ENCODE measurements at places on chromosomes 2 and 18.

DNA sequence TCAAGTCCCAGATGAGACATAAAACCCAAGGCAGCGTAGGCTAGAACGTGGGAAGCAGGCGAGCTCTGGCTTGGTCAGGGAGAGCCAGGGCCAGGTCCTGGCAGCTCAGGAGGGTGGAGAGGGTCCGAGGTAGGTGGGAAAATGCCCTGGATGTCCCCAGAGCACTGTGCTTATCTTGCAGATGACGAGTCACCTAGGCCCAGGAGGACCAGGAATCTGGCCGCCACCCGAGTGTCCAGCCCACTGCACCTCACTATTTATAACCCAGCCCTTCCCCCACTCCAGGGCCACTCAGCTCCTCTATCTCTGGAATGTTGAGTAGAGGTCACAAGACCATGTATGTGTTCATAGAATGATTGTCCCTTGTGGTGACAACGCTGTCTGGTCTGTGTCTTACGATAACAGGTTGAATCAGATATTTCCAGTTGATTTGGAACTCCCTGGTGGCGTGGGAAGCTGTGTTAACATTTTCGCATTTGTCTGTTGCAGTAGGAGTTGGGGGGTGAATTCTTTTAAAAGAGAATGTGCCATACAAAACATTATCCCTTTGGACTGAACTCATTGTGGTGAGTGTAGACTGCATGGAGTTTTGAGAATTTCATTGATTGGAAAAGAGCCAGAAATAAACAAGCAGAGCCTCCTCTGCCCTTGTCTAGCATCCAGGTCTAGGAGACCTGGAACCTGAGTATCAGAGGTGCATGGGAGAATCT is 47.5 kb downstream of the EMILIN2 start:
- no peak for DNase-seq

DNA sequence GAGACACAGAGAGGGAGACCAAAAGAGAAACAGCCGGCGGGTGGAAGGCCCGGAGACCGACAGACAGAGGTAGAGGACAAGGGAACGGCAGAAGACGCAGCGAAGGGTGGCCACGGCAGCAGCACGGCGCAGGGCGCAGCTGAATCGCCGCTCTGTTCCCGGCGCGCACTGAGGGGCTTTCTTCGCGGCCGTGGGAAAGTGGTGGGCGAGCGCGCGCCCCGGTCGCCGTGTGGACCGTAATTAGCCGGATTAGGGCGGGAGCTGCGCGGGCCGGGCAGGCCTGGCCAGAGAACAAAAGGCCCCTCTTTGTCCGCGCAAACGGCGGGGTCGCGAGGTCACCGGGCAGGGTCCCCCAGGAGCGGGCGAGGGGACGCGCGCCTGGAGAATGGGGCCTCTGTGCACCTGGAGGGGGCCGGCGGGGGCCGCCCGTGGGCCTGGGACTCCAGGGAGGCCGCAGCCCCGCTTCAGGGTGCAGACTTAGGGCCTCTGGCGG is 158.3 kb downstream of the ZFP36L2 start:
- no peak for DNase-seq

DNA sequence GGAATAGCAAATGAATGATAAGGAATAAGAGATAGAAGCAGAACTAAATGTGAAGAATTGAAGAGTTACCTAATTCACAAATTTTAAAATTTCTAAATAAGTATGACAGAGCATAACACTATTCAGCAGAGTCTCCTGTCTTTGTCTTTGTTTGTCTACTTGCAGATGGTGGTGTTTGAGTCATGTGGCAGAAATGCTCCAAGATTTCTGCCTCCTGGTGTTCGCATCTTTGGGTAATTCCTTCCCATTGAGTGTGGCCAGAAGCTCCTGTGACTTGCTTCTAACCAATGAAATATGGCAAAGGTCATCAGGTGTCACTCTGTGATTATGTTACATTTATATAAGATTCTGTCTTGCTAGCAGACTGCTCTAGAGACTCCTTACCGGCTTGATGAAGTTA is 45.6 kb upstream of the GALNT3 start:
- DNase-seq: no peak

DNA sequence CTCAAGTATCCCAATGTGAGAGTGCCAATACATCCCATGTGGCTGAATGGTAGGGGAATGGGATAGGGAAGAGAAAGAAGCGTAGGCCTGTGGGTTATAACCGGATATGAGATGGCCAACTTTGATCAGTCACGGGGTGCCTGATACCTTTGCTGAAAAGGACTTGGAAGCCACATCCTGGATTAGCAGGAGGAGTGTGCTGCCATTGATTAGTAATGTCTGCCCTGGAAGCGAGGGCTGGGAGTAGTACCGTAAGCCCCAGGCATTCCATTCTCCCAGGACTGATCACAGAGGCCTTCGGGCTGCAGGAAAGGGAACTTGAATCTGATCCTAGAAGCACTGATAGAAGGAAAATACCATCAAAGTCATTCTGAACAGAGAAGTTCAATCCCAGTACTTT is 218.5 kb downstream of the TFCP2L1 start:
- DNase-seq: no peak

DNA sequence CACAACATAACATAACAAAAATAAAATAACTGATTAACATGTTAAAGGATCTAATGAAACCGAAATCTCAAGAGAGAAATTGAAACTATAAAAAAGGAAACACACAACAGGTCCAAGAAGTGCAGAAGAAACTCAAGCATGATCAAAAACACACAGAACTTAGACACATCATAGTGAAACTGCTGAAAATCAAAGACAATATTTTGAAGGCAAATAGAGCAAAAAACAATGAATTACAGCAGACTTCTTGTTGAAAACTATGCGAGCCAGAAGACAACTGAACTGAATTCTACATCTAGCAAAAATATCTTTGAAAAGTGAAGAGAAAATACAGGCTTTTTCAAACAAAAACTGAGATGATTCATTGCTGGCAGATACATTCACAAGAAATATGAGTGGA is 61.3 kb downstream of the UGP2 start:
- no peak for DNase-seq

- no peak for DNase-seq
Measured at GRCh38 chr2:99509387-99509786, 19.6 kb upstream of the REV1 start.
